ENCODE measurements at places on chromosomes 7 and 10.

DNA sequence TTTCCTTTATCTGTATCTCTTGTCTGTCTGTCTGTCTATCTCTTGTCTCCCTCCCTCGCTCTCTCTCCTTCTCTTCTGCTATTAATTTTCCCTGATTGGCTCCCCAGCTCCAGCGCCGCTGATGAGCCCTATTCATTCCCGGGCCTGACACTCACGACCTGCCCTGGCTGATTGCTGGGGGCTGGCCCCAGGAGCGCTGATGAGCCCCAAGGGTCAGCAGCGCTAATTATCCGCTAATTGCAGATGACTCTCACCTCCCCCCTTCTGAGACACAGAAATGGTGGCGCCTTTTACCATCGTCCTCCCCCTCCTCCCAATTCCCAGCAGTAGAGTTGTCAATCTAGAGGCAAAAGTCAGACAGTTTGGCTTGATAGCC, 1.3 kb upstream of the GBX1 start:
- H3K4me3 ChIP-seq: no peak overlapping the region
- no peak overlapping the region for H3K27ac ChIP-seq
- no peaks in the 10 kb centered on the region for H3K36me3 ChIP-seq
- DNase-seq: no peak
- peaks cover 34% of the 10 kb centered on the region for H3K27me3 ChIP-seq

DNA sequence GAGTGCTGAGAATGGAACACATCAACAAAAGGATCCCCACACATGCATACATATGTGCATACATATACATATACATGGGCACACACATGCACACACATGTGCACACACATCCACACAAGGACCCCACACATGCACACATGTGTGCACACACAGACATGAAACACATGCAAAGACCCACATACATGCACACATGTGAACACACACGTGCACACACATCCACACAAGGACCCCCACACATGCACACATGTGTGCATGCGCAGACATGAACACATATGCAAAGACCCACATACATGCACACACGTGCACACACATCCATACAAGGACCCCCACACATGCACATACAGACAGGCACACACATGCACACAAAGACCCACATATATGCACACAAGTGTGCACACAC, 104.4 kb upstream of the ADARB2 start:
- H3K4me1 ChIP-seq: no peaks in the 10 kb centered on the region
- H3K36me3 ChIP-seq: no peaks in the 10 kb centered on the region
- no peaks in the 10 kb centered on the region for H3K27me3 ChIP-seq
- no peak for DNase-seq
- no peak overlapping the region for H3K4me3 ChIP-seq
- no peak overlapping the region for H3K27ac ChIP-seq

DNA sequence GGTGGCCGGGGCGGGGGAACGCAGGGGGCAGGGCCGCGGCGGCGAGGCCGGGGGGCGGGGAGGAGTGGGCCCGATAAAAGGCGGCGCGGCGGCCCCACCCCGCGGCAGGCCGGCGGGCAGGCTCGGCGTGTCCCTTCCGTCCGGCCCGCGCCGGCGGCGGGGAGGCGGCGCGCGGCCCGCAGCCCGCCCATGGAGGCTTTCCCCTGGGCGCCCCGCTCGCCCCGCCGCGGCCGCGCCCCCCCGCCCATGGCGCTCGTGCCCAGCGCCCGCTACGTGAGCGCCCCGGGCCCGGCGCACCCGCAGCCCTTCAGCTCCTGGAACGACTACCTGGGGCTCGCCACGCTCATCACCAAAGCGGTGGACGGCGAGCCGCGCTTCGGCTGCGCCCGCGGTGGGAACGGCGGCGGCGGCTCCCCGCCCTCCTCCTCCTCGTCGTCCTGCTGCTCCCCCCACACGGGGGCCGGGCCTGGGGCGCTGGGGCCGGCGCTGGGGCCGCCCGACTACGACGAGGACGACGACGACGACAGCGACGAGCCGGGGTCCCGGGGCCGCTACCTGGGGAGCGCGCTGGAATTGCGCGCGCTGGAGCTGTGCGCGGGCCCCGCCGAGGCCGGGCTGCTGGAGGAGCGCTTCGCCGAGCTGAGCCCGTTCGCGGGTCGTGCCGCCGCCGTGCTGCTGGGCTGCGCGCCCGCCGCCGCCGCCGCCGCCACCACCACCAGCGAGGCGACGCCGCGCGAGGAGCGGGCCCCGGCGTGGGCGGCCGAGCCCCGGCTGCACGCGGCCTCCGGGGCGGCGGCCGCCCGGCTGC, at the start of gene NANOS1:
TSS of gene NANOS1 (plus strand) at position 102 of the 808 bp plus-strand sequence. CDS start at position 190, 88 bp downstream.
- H3K4me1 ChIP-seq: peaks cover 11% of the 10 kb centered on the region
- H3K27me3 ChIP-seq: no peaks in the 10 kb centered on the region
- H3K36me3 ChIP-seq: peaks cover 8% of the 10 kb centered on the region
- H3K4me3 ChIP-seq: peak within 1 kb of the TSS; percentile 39
- DNase-seq: no peak
- H3K27ac ChIP-seq: no peak within 1 kb of the TSS

DNA sequence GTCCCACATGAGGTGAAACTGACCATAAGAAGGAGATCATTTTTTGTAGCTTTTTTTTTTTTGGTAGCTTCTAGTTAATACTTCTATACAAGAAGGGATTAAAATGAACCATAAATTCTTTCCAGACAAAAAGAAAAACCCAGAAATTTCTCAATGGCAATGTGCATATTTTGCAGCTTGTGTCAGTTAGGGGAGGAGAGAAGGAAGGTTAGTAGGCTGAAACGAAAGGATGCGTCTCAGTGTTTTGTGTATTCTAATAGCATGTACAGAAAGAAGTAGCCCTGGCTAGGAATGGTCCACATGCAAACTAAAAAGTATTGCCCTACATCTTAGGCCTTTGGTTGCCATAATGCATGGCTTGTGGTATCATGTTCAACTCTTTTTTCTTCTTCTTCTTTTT, 90.6 kb downstream of the CACNB2 start:
- H3K27me3 ChIP-seq: no peaks in the 10 kb centered on the region
- no peak overlapping the region for H3K27ac ChIP-seq
- no peaks in the 10 kb centered on the region for H3K36me3 ChIP-seq
- DNase-seq: no peak
- H3K4me3 ChIP-seq: no peak overlapping the region
- no peaks in the 10 kb centered on the region for H3K4me1 ChIP-seq

DNA sequence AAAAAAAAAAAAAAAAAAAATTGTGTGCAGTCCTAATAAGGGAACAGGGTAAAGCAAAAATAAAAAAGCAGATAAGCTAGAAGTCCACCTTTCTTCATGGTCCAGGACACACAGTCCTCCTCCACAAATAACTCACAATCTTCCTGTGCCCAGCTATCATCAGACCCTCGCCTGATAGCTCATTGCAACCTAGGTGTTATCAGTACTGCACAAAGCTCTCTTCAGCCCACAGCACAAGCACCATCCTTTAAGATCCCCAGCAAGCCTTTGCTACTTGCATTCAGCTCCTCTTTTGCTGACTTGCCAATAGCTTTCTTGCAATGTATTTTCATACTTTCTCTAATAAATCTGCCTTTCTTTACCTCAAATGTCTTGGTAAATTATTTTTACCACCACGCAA, 5.0 kb downstream of the NDUFA5 start:
- no peak overlapping the region for H3K4me3 ChIP-seq
- H3K36me3 ChIP-seq: no peaks in the 10 kb centered on the region
- no peaks in the 10 kb centered on the region for H3K27me3 ChIP-seq
- DNase-seq: no peak
- H3K27ac ChIP-seq: no peak overlapping the region
- H3K4me1 ChIP-seq: peaks cover 23% of the 10 kb centered on the region

DNA sequence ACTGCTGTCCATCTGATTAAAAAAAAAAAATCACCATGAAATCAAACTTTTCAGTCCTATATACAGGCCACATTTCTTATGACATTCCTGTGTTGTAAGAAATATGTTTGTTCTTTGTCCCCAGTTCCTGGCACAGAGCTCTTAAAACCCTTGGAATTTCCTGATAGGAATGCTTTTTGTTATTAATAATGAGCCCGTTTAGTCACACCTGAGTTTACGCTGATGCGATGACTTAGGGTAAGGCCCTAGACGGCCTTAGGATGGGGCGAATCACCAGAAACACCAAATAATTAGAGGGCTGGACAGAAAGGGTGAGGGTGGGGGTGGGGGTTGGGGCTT, 17.5 kb downstream of the TSPAN15 start:
- H3K27ac ChIP-seq: no peak overlapping the region
- H3K4me3 ChIP-seq: no peak overlapping the region
- peaks cover 10% of the 10 kb centered on the region for H3K4me1 ChIP-seq
- no peaks in the 10 kb centered on the region for H3K36me3 ChIP-seq
- DNase-seq: no peak

GRCh38 chr10:92080244-92080643, 156.7 kb downstream of the BTAF1 start:
- H3K36me3 ChIP-seq: no peaks in the 10 kb centered on the region
- H3K4me3 ChIP-seq: no peak overlapping the region
- H3K4me1 ChIP-seq: no peaks in the 10 kb centered on the region

GRCh38 chr7:69799048-69799697, 200.9 kb downstream of the AUTS2 start:
- H3K36me3 ChIP-seq: no peaks in the 10 kb centered on the region
- no peak for DNase-seq

DNA sequence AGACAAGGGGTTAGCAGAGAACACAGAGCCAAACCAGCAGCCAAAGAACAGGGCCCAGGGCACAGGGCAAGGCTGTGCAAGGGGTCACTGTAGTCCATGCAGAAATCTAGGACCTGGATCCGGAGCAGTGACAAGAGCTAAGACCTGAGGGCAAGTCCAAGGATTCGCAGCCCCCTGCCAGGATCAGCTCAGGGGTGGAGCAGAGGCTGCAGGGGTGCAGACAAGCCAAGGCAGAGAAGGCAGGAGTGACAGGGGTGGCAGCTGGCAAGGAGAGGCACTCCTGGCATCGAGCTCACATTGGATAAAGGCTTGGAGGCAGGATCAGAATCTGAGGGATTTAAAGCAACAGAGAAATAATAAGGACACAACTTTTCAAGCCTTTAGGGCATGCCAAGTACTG, 80.7 kb upstream of the NANOS1 start:
- DNase-seq: no peak
- no peak overlapping the region for H3K4me3 ChIP-seq
- H3K36me3 ChIP-seq: no peaks in the 10 kb centered on the region
- H3K27me3 ChIP-seq: no peaks in the 10 kb centered on the region

GRCh38 chr10:48609441-48609840, 4.6 kb upstream of the ARHGAP22 start:
- H3K27me3 ChIP-seq: no peaks in the 10 kb centered on the region
- no peak overlapping the region for H3K27ac ChIP-seq
- no peaks in the 10 kb centered on the region for H3K4me1 ChIP-seq
- no peaks in the 10 kb centered on the region for H3K36me3 ChIP-seq
- no peak for DNase-seq

DNA sequence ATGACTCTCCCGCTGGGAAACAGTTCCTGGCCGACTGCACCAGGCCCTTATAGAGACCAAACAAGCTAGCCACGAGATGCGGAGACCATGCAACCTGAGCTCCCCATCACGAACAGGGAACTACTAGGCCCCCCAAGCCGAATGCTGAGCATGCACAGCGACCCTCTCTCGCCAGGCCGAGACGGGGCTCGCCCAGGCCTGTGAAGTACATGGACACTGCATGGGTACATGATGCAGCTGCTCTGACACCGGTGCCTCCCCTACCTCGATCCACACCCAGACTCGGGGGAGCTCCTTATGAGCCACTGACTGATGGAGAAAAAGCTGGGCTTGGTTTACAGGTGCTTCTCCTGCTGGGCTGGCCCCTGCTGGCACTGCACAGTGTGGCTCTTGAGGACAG, 72.2 kb upstream of the RHEB start:
- no peaks in the 10 kb centered on the region for H3K4me1 ChIP-seq
- peaks cover 10% of the 10 kb centered on the region for H3K36me3 ChIP-seq
- no peak overlapping the region for H3K27ac ChIP-seq
- H3K27me3 ChIP-seq: no peaks in the 10 kb centered on the region
- no peak for DNase-seq
- no peak overlapping the region for H3K4me3 ChIP-seq

DNA sequence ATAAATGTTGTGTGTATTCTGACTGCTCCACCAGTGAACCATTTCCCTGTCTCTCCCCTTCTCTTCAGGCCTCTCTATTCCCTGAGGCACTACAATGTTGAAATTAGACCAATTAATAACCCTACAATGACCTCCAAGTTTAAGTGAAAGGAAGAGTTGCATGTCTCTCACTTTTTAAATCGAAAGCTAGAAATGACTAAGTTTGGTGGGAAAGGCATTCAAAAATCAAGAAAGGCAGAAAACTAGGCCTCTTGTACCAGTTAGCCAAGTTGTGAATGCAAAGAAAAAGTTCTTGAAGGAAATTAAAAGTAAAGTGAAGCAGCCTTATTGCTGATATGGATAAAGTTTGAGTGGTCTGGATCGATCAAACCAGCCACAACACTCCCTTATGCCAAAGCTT, 198.3 kb upstream of the YAE1 start:
- H3K27ac ChIP-seq: no peak overlapping the region
- H3K27me3 ChIP-seq: peaks cover 4% of the 10 kb centered on the region
- no peaks in the 10 kb centered on the region for H3K4me1 ChIP-seq
- no peak overlapping the region for H3K4me3 ChIP-seq

DNA sequence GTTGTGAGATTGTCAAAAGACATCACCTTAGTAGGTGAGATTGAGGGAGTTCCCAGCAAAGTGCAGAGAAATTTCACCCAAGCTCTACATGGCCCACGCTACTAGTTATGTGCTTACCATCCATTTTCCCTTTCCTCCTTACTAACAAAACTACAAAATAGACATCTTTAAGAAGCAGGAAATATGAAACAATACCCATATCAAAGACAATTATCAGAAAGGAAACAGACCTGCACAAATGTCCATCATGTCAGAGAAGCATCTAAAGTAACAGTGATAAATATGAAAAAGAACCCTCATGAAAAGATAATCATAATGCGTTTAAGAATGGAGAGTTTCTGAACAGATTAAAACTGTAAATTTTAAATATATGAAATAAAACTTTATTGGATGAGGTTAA, 28.2 kb downstream of the GIMAP4 start:
- no peak overlapping the region for H3K27ac ChIP-seq
- H3K4me1 ChIP-seq: peaks cover 10% of the 10 kb centered on the region
- no peaks in the 10 kb centered on the region for H3K27me3 ChIP-seq
- no peak overlapping the region for H3K4me3 ChIP-seq
- no peaks in the 10 kb centered on the region for H3K36me3 ChIP-seq

DNA sequence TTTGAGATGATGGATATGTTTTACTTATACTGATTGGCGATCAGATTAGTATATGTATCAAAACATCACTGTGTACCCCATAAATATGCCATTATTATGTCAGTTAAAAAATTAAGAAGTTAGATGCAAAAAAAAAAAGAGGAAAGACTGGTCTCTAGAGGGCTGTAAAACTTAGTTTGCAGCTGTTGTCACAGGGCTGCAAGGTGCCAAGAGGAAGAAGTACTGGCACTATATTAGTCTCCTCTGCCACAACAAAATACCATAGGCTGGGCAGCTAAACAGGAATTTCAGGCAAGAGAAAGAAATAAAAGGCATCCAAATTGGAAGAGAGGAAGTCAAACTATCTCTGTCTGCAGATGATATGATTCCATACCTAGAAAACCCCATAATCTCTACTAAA, 177.8 kb upstream of the PLPP4 start:
- H3K4me3 ChIP-seq: no peak overlapping the region
- no peak for DNase-seq
- no peaks in the 10 kb centered on the region for H3K4me1 ChIP-seq
- no peaks in the 10 kb centered on the region for H3K27me3 ChIP-seq

GRCh38 chr10:11687357-11687771, 54.8 kb upstream of the ECHDC3 start:
- H3K27ac ChIP-seq: no peak overlapping the region
- H3K36me3 ChIP-seq: no peaks in the 10 kb centered on the region
- H3K27me3 ChIP-seq: no peaks in the 10 kb centered on the region

- H3K4me3 ChIP-seq: no peak overlapping the region
- no peaks in the 10 kb centered on the region for H3K36me3 ChIP-seq
- no peak overlapping the region for H3K27ac ChIP-seq
- H3K4me1 ChIP-seq: no peaks in the 10 kb centered on the region
These were observed 56.1 kb upstream of the PDLIM1 start for GRCh38 chr10:95346715-95347401.

Measured in CD8-positive, alpha-beta memory T cell (primary cell).